Left cardiac atrium (tissue), 4 donors: ENCODE measurements at places on chromosomes 11 and 22. TPM values are rescaled to one million over a fixed set of nuclear protein-coding genes. Genes with fewer than 3 reads are reported as not detected.
A peak's percentile ranks its signal among the peaks of the same experiment; 100 is the strongest.

Gene C11orf65
- total RNA-seq = 0.94 TPM

Gene SLC22A9
- total RNA-seq = not detected

Gene ROBO4
- 18.9 TPM for total RNA-seq

Gene NNMT
- 119 TPM for total RNA-seq

- DNase-seq = peak; percentile 72
Observed at GRCh38 chr22:46367707-46368191, 32.2 kb downstream of the TRMU start.

GRCh38 chr22:24731761-24732160, 42.8 kb downstream of the PIWIL3 start:
- DNase-seq = no peak

DNA sequence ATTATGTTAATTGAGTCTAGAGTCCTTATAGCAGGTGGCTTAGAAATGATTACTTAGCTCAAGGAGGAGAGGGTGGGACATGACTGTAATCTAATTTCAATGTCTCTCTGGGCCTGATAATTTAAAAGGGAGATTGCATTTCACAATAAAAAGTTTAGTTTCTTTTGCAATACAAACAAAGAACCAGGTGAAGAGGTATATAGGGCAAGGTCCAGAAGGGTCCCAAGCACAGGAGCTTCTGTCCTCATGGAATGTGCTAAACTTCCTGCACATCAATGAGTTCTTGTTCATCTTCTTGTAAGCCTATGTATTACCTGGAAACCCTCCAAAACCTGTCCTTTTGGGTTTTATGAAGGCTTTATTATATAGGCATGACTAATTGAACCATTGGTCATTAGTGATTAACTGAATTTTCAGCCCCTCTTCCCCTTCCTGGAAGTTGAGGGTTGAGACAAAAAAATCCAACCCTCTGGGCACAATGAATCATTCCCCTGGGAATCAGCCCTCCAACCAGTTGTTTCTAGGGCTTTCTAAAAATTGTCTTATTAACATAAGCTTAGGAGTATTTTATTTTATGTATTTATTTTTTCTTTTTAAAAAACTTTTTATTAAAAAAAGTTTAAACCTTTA, 37.6 kb downstream of the MS4A2 start:
- DNase-seq = no peak

DNA sequence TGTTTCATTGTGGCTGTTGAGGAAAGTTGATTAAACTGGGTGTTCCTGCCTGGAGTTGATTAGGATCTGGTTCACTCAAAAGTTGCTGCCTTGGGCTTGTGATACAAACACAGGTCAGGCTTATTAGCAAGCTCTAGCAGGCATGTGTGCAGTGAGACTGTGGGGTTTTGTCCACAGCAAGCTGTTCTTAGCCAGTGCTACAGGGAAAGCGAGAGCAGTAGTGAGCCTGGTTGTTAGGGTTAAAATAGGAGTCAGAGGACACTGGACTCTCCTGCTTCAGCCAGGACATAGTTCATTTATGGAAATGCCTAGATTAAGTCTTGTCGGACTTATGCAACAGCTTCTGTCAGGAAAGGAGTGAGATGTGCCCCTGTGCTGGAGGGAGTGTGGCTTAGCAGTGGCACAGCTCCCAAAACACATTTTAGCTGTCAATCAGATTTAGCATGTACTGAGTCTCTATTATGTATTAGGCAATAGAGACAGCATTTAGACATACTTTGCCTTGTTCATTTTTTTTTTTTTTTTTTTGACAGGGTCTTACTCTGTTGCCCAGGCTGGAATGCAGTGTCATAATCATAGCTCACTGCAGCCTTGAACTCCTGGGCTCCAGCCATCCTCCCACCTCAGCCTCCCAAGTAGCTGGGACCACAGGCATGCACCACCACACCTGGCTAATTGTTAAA, 8.7 kb downstream of the SNRPD3 start:
- no peak for DNase-seq

- no peak for DNase-seq
Observed at GRCh38 chr11:68993546-68993945, 12.8 kb upstream of the MRGPRD start.
